PC-9 (cell line): ENCODE measurements at places on chromosomes 11 and 22. TPM values are rescaled to one million over a fixed set of nuclear protein-coding genes. Genes with fewer than 3 reads are reported as not detected.

- peaks cover 87% of the 10 kb centered on the region for H3K27me3 ChIP-seq
- no peak for DNase-seq
- no peaks in the 10 kb centered on the region for H3K36me3 ChIP-seq
- H3K4me3 ChIP-seq: no peak overlapping the region
- H3K27ac ChIP-seq: no peak overlapping the region
These were observed 39.4 kb downstream of the TRIM29 start for GRCh38 chr11:120098503-120099020.

The C11orf16 gene
- total RNA-seq: not detected in 2 replicates

The GDPD4 gene
- total RNA-seq: not detected in 2 replicates

GRCh38 chr11:108592591-108593213, 866 bp downstream of the EXPH5 start:
- no peak for DNase-seq
- no peaks in the 10 kb centered on the region for H3K27me3 ChIP-seq
- peak overlapping the region; percentile 74 for H3K4me3 ChIP-seq
- H3K36me3 ChIP-seq: peaks cover 19% of the 10 kb centered on the region
- peak overlapping the region; percentile 97 for H3K27ac ChIP-seq
- peaks cover 29% of the 10 kb centered on the region for H3K4me1 ChIP-seq

GRCh38 chr11:69301455-69302401, 7.8 kb downstream of the MYEOV start:
- DNase-seq: peak; percentile 99
- peaks cover 72% of the 10 kb centered on the region for H3K36me3 ChIP-seq
- H3K4me3 ChIP-seq: peak overlapping the region; percentile 97; the same call in 1 of the 2 replicates
- no peaks in the 10 kb centered on the region for H3K27me3 ChIP-seq

GRCh38 chr11:39725081-39725480, 1734.4 kb downstream of the LRRC4C start:
- no peaks in the 10 kb centered on the region for H3K36me3 ChIP-seq
- H3K4me3 ChIP-seq: no peak overlapping the region
- no peak for DNase-seq

The OR2D3 gene
- not detected in 2 replicates for total RNA-seq

DNA sequence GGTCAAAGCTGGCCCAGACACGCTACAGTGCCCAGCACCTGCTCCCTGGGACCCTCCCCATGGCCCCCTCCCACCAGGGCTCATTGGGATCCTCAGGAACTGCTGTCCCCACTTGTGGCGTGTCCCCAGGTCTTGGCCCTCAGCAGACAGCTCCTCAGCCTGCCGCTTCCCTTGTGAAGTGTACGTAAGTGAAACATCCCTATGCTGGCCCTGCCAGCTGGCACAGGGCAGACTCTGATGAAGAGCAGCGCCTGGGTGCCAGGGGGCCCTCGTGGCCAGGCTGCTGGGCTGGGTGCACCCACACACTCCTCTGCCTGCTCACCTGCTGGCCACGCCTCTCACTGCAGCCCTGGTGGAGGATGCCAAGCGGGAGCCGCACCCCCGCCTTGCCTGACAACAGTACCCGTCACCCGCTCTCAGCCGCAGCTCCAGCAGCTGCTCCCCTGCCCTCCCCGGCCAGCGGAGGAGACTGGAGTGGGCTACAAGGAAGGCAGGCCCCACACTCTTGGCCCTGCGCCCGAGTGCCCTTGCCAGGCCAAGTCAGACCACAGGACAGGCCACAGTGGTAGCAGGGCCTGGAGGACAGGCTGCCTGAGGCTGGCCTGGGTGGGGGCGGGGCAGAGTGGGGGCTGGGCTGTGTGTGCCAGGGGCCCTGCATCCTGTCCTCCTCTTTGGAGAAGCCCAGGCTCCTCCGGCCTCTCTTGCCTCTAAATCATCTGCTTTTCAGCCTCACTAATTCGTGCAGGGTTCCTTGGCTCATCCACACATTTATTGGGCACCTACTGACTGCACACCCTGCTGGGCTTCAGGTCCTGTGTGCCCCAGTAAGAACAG, 39.5 kb downstream of the IGF2 start:
- H3K27me3 ChIP-seq: 0 out of 2 replicates have a peak, but pooled peaks cover 7% of the 10 kb centered on the region
- H3K36me3 ChIP-seq: no peaks in the 10 kb centered on the region
- H3K4me3 ChIP-seq: no peak overlapping the region
- no peaks in the 10 kb centered on the region for H3K4me1 ChIP-seq
- H3K27ac ChIP-seq: no peak overlapping the region

The NLRP14 gene
- not detected in 2 replicates for total RNA-seq

DNA sequence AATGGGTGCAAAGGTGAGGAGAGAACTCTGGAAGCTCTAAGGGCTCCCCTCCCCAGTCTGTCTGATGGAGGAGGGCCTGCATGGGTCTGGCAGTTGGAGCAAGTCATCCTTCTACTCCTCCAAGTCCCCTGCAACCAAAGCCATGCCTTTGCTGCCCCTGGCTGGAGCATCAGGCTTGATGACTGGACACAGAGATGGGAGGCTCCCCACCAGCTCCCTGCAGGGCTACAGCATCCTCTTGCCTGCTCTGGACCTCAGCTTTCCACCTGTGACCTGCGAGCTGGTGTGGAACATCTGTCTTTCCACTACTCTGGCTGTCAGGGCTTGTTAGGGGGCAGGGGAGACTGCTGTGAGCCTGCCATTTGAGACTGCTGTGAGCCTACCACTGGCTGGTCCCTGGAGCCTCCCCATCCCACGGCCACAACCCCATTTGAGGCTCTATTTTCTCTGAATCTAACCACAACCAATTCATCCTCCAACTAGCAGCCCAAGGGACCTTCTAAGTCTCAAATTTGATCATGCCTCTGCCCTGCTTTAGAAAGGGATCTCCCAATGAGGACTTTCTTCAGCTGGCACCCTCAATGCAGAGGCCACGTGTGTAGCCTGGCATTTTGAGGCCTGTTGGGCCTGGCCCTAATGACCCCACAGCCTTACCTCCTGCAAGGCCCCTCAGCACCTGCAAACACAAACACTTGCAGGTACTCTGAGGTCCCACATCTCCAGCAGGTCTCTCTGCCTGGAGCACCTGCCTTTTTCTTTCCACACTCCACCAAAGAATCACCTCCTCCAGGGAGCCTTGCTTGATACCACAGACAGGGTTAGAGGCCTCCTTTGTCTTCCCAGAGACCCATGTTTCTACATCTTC, 9.9 kb downstream of the P2RY6 start:
- peaks cover 13% of the 10 kb centered on the region for H3K36me3 ChIP-seq
- peaks cover 4% of the 10 kb centered on the region; the same call in 1 of the 2 replicates for H3K4me1 ChIP-seq
- no peak overlapping the region for H3K27ac ChIP-seq
- DNase-seq: no peak
- no peak overlapping the region for H3K4me3 ChIP-seq

GRCh38 chr11:83709434-83709833, 423.3 kb upstream of the CCDC90B start:
- no peaks in the 10 kb centered on the region for H3K4me1 ChIP-seq
- no peak overlapping the region for H3K4me3 ChIP-seq
- H3K36me3 ChIP-seq: no peaks in the 10 kb centered on the region
- H3K27ac ChIP-seq: no peak overlapping the region

DNA sequence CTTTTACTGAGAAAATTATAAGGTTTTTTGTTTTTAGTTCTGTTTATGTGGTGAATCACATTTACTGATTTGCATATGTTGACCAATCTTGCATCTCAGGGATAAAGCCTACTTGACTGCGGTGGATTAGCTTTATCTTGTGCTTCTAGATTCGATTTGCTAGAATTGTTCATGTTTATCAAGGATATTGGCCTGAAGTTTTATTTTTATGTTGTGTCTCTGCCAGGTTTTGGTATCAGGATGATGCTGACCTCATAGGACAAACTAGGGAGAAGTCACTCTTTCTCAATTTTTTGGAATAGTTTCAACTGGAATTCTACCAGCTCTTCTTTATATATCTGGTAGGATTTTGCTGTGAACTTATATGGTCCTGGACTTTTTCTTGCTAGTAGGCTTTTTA, 504.8 kb downstream of the ETS1 start:
- H3K36me3 ChIP-seq: no peaks in the 10 kb centered on the region
- H3K4me1 ChIP-seq: no peaks in the 10 kb centered on the region
- no peak overlapping the region for H3K4me3 ChIP-seq
- 0 out of 2 replicates have a peak, but pooled peaks cover 3% of the 10 kb centered on the region for H3K27me3 ChIP-seq
- DNase-seq: no peak
- no peak overlapping the region for H3K27ac ChIP-seq

GRCh38 chr11:128552783-128553661, 34.3 kb downstream of the ETS1 start:
- no peaks in the 10 kb centered on the region for H3K4me1 ChIP-seq
- H3K27me3 ChIP-seq: no peaks in the 10 kb centered on the region
- H3K27ac ChIP-seq: no peak overlapping the region
- no peaks in the 10 kb centered on the region for H3K36me3 ChIP-seq
- no peak for DNase-seq

DNA sequence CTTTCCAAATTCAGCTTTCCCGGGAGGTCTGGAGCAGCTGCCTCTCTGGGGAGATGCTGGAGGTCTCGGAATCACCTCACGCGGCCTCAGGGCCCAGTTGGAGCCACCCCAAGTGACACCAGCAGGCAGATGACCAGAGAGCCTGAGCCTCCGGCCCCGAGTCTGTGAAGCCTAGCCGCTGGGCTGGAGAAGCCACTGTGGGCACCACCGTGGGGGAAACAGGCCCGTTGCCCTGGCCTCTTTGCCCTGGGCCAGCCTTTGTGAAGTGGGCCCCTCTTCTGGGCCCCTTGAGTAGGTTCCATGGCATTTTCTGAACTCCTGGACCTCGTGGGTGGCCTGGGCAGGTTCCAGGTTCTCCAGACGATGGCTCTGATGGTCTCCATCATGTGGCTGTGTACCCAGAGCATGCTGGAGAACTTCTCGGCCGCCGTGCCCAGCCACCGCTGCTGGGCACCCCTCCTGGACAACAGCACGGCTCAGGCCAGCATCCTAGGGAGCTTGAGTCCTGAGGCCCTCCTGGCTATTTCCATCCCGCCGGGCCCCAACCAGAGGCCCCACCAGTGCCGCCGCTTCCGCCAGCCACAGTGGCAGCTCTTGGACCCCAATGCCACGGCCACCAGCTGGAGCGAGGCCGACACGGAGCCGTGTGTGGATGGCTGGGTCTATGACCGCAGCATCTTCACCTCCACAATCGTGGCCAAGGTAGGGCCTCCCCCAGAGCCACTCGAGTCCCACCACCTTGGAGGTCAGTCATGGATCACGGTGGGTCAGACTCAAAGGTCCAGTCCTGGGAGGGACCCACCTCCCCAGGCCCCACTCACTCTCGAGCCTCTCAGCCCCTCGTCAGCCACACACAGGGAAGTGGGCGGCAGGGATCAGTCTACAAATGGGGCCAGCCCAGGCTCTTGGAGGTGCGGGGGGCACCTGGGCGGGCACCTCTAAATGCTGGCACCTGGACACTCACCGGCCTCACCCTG, 525 bp downstream of the SLC22A12 start:
- DNase-seq: no peak
- H3K4me1 ChIP-seq: no peaks in the 10 kb centered on the region
- no peaks in the 10 kb centered on the region for H3K36me3 ChIP-seq
- H3K27me3 ChIP-seq: peaks cover 33% of the 10 kb centered on the region

The UBQLNL gene
- total RNA-seq: 0.15 TPM in 1 of 2 replicates, not detected in the other

GRCh38 chr11:29628609-29629008, 388.2 kb downstream of the KCNA4 start:
- no peaks in the 10 kb centered on the region for H3K27me3 ChIP-seq
- no peaks in the 10 kb centered on the region for H3K36me3 ChIP-seq
- H3K4me3 ChIP-seq: no peak overlapping the region
- H3K4me1 ChIP-seq: no peaks in the 10 kb centered on the region
- H3K27ac ChIP-seq: no peak overlapping the region

The CYB5R2 gene
- total RNA-seq: 13.2 and 16.7 TPM in 2 replicates

The GGTLC2 gene
- total RNA-seq: not detected in 2 replicates

The HEPN1 gene
- total RNA-seq: not detected in 2 replicates

DNA sequence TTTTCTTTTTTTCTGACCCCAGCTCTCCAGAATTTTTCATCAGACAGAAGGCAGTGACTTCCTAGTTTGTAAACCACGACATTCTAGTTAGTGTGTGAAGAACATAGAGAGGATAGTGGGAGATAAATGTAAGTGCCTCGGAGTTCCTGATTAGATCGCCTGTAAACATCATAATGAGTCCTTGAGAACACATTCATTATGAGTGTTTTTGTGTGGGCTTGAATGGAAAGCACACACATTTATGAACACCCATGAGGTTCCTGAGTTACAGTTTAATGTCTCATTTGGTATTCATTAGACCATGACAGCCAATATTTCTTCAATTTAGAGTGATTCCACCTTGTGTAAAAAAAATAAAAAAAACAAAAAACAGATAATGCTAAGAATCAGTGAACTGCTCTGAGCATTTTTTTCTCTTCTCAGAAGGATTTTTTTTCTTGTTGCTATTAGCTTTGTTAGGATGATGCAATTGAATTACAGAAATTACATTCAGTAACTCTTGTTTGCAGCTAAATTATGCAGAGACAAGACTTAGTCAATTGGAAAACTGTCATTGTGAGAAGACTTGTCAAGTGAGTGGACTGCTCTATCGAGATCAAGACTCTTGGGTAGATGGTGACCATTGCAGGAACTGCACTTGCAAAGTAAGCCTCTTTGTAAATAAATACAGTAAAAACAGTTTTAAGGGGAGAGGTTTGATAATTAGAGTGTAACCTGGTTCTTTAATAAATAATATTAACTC, 257.6 kb downstream of the NELL1 start:
- H3K4me3 ChIP-seq: no peak overlapping the region
- peaks cover 3% of the 10 kb centered on the region; the same call in 1 of the 2 replicates for H3K27me3 ChIP-seq
- H3K27ac ChIP-seq: no peak overlapping the region
- no peaks in the 10 kb centered on the region for H3K36me3 ChIP-seq

The RASD2 gene
- total RNA-seq: 0.70 and 0.95 TPM in 2 replicates

The LRFN4 gene
- total RNA-seq: 13.8 and 26.6 TPM in 2 replicates

GRCh38 chr11:78295991-78296930, 107.5 kb downstream of the USP35 start:
- peaks cover 13% of the 10 kb centered on the region for H3K4me1 ChIP-seq
- no peak for DNase-seq
- H3K27me3 ChIP-seq: no peaks in the 10 kb centered on the region

The CRYAB gene
- total RNA-seq: not detected in 2 replicates

- no peaks in the 10 kb centered on the region for H3K4me1 ChIP-seq
- no peak overlapping the region for H3K4me3 ChIP-seq
- no peaks in the 10 kb centered on the region for H3K36me3 ChIP-seq
- no peak overlapping the region for H3K27ac ChIP-seq
- no peaks in the 10 kb centered on the region for H3K27me3 ChIP-seq
These were observed 59.4 kb downstream of the CABIN1 start for GRCh38 chr22:24070553-24070952.

The LRRC75B gene
- 2.2 and 4.5 TPM in 2 replicates for total RNA-seq

GRCh38 chr11:8292351-8292750, 28.7 kb upstream of the LMO1 start:
- H3K4me3 ChIP-seq: no peak overlapping the region
- H3K4me1 ChIP-seq: no peaks in the 10 kb centered on the region
- no peak overlapping the region for H3K27ac ChIP-seq
- H3K27me3 ChIP-seq: no peaks in the 10 kb centered on the region
- no peak for DNase-seq

DNA sequence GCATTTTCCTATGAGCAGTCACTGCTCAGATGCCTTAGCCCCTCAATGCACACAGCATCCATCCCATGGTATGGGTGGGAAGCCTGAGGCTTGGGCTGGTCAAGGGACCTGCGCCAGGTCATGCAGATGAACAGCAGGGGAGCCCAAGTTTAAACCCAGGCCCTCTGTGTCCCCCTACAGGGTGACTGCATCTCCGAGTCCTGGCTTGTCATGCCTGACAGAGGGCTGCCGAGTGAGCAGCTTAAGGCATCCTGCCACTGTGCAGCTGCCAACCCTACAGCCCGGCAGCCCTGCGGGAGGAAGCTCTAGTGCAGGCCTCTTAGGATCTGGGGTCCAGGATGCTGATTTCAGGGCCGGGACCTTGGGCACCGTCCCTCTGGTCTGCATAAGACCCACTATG, 10.0 kb downstream of the IL2RB start:
- no peak for DNase-seq
- no peak overlapping the region for H3K27ac ChIP-seq
- no peaks in the 10 kb centered on the region; the same call in 1 of the 2 replicates for H3K27me3 ChIP-seq
- no peak overlapping the region for H3K4me3 ChIP-seq

The CCDC87 gene
- 0.83 and 1.0 TPM in 2 replicates for total RNA-seq

The ARHGAP8 gene
- total RNA-seq: 114 and 130 TPM in 2 replicates
